ENCODE measurements at places on chromosomes 2 and 18.

GRCh38 chr18:63320123-63320974 is 780 bp upstream of the BCL2 start:
- DNase-seq: peak; percentile 82

DNA sequence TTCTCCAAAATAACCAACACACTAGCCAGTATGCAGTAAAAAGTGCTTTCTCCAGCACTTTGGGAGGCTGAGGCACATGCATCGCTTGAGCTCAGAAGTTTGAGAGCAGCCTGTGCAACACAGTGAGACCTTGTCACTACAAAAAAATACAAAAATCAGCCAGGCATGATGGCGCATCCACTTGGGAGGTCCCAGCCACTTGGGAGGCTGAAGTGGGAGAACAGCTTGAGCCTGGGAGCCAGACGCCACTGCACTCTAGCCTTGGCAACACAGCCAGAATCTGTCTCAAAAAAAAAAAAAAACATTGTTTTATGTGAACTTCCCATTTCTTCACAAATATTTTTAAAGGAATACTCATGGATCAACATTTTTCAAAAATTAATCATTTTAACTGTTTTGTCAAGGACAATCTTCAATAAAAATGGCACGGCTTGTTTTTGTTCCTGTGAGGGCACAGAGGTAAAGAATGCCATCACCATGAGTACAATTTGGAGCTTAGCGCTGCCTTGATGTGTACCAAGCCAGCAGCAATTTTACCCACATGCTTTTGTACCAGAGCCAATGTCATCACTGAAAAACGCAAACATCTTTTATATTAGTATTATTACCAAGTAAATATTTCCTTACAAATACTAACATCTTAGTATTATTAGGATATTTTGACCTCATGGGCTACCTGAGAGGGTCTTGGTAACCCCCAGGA is 26.7 kb downstream of the RAB1A start:
- DNase-seq: no peak

DNA sequence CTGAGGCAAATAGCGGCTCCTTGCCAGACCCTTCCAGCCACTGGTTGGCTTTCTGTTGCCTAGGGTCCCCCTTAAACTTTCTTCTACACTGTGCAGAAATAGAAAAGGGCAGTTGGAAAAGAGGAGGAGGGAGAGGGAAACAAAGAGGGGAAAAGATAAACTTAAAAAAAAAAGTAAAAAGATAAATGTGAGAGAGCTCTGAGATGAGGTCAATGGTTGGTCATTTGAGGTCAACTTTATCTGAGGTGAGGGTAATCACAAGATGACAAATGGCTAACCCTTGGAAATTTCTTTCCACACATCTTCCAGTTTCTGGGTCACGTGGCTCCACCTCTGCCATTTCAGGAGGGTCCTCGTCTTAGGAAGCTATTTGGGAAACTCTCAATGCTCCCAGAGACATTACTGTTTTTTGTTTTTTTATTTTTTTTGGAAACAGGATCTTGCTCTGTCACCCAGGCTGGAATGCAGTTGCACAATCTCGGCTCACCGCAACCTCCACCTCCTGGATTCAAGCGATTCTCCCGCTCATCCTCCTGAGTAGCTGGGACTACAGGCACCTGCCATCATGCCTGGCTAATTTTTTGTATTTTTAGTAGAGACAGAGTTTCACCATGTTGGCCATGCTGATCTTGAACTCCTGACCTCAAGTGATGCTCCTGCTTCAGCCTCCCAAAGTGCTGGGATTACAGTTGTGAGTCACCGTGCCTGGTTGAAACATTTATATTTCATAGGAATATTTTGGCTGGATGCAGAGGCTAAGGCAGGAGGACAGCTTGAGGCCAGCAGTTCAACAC is 199.9 kb downstream of the TGIF1 start:
- DNase-seq: peak; percentile 53

DNA sequence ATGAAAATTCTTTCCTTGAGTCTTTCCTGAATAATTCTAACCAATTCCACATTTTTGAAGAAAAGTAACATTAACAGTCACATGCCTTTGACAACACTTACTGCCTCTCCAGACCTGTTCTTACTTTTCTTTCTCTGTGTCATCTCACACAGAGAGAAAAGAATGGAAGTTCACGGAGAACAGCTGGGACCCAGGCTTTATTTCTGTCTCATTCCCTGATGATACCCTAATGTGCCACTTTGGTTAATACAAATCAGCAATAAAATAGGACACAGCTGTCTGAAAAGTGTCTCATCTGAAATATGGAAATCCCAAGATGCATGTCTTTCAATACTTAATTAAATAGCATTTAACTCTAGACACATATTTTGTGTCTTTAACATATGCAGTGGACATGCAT is 42.1 kb upstream of the RAB27B start:
- peak; percentile 77 for DNase-seq

- DNase-seq: no peak
Measured at GRCh38 chr2:159130302-159130701, 156.2 kb downstream of the WDSUB1 start.

GRCh38 chr2:169131587-169132512 is 62.5 kb downstream of the DHRS9 start:
- peak; percentile 38 for DNase-seq

DNA sequence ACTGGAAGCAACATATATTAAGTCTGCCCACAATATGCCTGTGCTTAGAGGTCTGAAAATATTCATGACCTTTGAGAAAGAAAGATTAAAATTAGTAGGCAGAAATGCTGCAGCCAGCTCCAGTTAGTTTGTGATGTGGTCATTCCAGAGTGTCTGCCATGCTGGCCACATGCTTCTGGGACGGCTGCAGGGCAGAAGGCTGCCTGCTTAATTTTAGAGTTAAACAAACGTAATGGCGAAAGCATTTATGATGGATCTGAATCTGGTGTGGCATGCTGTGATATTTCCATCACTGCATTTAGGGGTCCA is 95.4 kb downstream of the FHOD3 start:
- DNase-seq: peak; percentile 60

- DNase-seq: no peak
Measured at GRCh38 chr18:63207835-63208234, 111.7 kb downstream of the BCL2 start.

DNA sequence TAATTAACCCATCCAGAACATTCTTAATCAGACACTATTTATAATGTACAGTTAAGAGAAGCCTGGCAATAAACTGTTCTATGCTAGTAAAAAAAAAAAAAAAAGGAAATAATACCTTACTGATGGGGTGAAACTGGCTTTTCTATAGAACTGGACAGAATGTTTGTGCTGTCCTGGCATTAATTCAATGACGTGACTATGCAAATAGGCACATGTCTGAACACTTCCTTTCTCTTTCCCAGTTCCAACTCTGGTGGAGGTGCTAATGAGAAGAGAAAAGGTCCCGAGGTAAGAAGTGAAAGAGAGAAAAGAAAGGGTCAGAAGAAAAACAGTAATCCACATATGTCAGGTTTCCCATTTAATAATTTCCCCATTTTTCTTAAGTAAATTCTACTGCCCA is 508.4 kb downstream of the ZEB2 start:
- DNase-seq: no peak

DNA sequence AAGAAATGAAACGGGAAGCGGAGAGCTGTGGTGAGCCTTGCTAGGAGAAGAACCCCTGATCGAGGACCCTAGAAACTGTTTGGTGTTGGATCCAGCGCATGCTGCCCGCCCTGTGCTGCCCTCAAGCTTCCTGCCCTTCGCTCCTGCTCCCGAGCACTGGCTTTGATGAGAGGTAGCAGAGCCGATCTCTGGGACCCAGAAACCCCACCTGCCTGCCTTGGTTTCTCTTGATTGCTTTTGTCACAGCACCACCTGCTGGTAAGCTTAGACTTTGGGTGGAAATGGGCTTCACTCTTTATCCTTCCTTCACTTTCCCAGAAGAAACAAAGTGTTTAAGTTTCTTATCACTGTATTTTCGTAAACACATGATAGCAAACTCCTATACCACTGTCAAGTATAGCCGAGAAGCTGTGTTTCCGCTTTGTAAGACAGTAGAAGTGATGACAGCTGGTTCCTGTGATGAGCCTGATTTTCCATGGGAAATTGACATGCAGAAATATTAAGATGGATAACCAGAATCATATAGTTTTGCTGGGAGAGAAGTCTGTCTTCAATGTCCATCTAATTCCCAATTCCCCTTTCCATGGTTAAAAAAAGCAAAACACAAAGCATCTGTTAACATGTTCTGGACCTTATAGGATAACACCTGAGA is 267.4 kb downstream of the PHLPP1 start:
- DNase-seq: peak; percentile 63

GRCh38 chr18:74457725-74458421 is 765 bp upstream of the DIPK1C start:
- DNase-seq: no peak

GRCh38 chr2:23554054-23554697 is 169.2 kb downstream of the KLHL29 start:
- DNase-seq: no peak

- DNase-seq: peak; percentile 47
Measured at GRCh38 chr2:127179766-127180165, 40.3 kb downstream of the CYP27C1 start.

DNA sequence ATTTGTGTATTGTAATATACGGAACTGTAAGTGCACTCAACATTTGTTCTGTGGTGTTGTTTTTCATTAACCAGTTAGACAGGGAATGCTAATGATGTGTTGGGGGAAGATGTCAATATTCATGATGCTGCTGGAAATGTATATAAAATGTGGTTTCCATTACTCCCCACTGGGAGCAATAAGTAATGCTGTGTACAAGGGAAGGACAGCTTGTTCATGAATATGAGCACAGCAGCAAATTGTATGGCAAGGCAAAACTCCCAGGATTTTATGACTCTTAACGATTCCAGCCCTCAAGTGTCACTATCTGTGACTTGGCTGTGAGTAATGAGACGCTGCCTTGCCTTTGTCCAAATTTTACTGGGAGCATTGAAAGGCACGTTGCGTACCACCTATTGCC is 312.4 kb upstream of the DDX18 start:
- no peak for DNase-seq

- DNase-seq: no peak
Measured at GRCh38 chr2:27152102-27152795, 3.4 kb downstream of the TCF23 start.

DNA sequence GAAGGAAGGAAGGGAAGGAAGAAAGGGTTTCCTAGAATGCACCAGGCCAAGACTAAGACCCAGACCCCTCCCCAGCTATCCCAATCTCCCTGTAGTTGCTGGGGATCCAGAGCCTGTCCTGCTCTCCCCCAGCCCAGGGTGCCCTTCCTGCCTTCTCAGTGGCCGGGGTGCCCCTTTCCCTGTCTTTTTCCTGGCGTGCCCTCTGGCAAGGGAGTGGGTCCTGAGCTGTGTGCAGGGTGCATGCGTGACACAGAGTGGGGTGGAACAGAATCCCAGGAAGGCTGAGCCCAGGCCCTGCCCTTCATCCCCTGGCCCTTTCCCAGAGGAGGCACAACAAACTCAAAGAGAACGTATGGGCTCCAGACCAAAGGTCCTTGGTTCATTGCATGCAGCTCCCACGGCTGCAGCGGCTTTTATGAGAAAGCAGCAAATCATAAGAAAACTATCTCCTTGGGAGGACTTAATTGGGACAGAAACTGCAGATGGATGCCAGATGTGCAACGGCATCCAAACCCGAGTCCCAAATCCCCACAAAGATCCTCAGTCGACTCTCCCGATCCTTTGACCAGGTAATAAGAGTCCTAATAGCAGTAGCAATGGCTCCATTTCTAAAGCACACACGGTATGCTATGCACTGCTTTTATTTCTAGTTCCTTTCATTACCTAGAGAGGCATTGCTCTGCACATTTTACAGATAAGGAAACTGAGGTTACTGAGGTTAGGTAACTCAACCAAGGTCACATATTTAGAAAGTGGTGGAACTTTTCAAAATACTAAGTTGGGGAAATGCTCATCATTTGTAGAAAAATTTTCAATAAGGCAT is 12.7 kb upstream of the ARID5A start:
- DNase-seq: no peak

DNA sequence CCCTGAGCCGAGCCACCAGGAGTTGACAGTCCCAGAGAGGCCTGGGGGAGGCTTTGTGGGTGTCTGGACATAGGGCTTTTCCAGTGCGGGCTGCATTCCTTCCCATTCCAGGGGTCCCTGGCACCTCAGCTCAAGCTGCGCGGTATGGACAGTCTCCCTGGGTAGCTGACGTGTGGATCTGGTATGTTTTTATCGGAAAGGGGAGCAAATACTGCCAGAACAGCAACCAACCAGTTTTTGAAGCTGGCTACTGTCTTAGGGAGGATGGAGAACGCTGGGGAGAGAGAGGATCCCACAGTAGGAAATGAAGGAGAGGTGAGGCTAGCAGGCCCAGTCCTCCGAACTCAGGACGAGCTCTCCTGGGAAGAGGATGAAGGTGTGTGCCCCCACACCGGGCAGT is 103.8 kb upstream of the APCDD1 start:
- DNase-seq: no peak

- no peak for DNase-seq
Measured at GRCh38 chr2:235141411-235142128, 189.8 kb downstream of the SH3BP4 start.

DNA sequence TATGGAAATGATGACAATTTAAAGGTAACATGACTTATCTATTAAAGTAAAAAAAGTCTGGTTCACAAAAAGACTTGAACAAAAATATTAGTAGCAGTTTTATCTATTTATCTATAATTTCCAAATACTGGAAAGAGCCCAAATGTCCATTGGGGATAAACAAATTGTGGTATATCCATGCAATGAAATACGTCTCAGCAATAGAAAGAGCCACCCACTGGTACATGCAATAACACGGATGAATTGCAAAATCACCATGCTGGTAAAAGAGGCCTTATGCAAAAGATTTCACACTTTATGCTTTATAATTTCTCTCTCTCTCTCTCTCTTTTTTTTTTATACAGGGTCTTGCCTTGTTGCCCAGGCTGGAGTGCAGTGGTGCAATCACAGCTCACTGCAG is 91.4 kb upstream of the ASAP2 start:
- no peak for DNase-seq

DNA sequence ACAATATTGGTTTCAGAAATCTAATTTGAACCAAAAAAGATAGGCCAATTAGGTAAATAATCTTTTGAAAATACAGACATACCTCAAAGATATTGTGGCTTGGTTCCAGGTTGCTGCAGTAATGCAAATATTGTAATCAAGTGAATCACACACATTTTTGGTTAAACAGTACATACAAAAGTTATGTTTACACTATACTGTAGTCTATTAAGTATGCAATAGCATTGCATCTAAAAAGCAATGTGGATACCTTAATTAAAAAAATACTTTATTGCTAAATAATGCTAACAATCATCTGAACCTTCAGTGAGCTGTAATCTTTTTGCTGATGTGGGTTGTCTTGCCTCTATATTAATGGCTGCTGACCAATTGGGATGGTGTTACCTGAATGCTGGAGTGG is 67.3 kb downstream of the KYNU start:
- no peak for DNase-seq

DNA sequence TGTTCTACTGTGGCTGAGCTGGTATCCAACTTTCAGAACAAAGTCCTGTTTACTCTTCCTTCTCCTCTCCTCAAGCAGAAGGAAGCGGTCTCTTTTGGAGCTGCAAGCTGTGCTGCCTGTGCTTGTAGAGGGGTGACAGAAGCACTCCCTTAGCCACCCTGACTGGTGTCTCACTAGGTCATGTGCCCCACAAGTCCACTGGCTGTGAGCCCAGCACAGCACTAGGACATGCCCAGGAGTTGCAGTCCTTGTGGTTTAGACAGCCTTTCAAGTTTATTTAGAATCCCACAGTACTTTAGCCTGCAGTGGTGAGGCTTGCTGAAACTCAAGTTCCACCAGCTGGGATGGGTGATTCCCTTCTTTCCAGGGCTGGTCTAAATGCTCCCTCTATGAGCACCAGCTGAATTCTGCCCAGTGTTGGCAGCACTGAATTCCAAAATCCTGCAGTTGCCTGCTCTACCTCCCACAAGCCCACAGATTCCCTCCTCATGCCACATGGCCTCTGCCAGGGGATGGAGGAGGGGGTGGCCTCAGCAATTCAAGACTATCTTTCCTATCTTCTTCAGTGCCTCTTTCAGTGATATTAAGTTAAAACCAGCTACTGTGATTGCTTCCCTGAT is 61.2 kb downstream of the CCDC85A start:
- peak; percentile 95 for DNase-seq
